ENCODE measurements at places on chromosomes 5 and 9.
A peak's percentile ranks its signal among the peaks of the same experiment; 100 is the strongest.

- no peak for DNase-seq
Measured at GRCh38 chr5:151155775-151156506, 1.6 kb downstream of the ANXA6 start.

DNA sequence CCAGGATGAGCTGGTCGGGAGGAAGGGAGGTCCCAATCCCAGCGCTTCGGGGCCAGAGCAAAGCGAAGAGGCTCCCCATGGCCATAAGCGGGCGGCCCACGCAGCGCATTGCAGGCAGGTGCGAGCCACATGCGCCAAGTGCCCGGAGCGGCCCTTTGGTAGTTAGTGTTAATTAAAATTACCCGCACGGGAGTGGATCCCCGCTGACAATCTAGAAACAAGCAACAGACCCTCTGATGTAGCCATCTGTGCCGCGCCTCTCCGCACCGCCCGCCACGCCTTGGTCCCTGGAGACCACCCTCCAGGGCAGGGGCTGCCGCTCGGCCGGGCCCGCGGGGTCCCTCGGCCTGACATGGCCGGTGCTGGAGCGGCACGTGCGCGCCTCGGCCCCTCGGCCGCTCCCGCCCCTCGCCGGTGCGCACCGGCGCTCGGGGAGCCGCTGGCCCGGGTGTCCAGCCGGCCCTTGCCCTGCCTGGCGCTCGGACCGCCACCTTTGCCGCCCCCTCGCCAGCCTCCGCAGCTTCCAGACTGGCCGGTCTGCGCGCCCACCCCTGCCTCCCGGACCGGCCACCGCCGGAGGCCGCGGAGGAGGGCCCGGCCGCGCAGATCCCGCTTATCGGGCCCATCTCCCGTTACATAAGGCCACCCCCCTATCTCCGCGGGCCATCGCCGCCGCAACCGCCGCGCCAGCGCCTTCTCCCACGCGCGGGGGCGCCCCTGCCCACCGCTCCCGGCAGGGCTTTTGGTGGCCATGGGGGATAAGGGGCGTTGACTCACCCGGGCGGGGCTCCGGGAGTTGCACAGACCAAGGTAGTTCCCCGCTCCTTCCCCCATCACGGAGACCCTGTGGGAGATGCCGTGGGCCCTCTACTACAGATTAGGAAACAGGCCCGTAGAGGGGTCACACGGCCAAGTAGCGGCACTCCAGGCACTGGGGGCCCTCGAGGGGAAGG, 1.9 kb upstream of the IL13 start:
- DNase-seq: no peak

DNA sequence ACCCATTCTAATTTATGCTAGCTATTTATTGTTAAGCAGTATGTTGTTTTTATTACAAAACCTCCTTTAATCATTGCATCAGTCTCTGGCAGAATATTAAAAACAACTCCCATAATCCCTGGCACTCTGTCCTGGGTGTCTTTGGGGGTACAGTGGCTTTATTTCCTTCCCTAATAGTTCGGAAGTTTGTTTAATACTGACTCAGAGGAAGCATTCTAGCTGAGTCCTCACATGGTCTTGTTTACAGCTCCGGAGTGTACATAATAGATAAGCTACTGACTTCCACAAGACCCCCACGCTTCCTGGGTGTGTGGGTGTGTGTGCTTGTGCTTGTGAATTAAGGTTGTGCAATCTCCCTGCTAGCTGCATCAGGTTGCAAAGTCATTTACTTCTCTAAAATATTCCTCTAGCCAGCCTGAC, 149.8 kb upstream of the CDKN2B start:
- DNase-seq: no peak

GRCh38 chr5:5752844-5753243, 330.4 kb downstream of the ICE1 start:
- no peak for DNase-seq

DNA sequence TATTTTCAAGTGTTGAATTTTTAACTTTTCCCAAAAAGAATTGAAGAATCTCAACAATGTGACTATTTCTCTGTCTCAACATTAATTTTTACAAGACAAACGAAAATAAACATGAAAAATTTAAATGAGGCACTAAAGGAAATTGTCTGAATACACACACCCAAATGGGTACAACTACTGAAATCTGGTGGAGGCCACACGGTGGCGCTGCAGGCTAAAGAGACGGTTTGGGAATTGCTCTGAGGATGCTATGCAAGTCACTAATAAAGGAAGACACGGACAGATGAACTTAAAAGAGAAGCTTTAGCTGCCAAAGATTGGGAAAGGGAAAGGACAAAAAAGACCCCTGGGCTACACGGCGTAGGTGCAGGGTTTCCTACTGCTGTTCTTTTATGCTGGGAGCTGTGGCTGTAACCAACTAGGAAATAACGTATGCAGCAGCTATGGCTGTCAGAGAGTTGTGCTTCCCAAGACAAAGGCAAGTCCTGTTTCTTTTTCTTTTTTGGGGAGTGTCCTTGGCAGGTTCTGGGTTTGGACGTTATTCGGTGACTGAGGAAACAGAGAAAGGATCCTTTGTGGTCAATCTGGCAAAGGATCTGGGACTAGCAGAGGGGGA, at the start of gene PCDHB10:
TSS of gene PCDHB10 (plus strand) at position 244 of the 616 bp plus-strand sequence. CDS start at position 444, 200 bp downstream.
- DNase-seq: no peak

- no peak for DNase-seq
Measured at GRCh38 chr9:4301296-4301695, 1.4 kb upstream of the GLIS3 start.

- DNase-seq: no peak
Measured at GRCh38 chr9:134694714-134695113, 53.1 kb downstream of the COL5A1 start.

GRCh38 chr5:118687100-118687499, 301.2 kb downstream of the DTWD2 start:
- DNase-seq: no peak

GRCh38 chr5:107469485-107470294, 201.0 kb downstream of the EFNA5 start:
- DNase-seq: peak; percentile 52

GRCh38 chr5:180329606-180330269, 23.4 kb downstream of the GFPT2 start:
- DNase-seq: no peak

- DNase-seq: no peak
Measured at GRCh38 chr5:16296946-16297345, 117.4 kb upstream of the MARCHF11 start.

- no peak for DNase-seq
Measured at GRCh38 chr5:37015795-37016666, 139.5 kb downstream of the NIPBL start.

DNA sequence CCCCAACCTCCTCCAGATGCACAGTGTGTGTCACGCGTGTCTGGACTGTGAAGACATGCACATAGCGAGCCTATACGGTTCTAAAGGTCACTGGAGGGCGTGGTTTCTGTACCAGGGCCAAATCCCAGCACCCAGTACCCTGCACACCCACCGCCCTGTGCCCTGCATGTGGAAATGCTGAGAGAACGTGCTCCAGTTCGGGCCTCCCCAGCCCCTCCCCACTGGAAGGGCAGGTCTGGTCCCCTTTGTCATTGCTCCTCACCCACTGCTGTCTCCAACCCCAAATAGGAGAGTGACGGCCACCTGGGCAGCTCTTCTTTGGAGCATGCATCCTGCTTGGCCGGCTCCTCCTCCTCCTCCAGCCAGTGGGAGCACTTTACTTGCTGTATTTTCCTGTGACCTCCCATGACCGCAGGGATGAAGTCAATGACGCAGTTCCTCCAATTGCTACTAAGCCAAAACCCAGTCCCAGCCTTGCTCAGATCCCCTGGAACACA, 116.7 kb downstream of the WNK2 start:
- DNase-seq: no peak

DNA sequence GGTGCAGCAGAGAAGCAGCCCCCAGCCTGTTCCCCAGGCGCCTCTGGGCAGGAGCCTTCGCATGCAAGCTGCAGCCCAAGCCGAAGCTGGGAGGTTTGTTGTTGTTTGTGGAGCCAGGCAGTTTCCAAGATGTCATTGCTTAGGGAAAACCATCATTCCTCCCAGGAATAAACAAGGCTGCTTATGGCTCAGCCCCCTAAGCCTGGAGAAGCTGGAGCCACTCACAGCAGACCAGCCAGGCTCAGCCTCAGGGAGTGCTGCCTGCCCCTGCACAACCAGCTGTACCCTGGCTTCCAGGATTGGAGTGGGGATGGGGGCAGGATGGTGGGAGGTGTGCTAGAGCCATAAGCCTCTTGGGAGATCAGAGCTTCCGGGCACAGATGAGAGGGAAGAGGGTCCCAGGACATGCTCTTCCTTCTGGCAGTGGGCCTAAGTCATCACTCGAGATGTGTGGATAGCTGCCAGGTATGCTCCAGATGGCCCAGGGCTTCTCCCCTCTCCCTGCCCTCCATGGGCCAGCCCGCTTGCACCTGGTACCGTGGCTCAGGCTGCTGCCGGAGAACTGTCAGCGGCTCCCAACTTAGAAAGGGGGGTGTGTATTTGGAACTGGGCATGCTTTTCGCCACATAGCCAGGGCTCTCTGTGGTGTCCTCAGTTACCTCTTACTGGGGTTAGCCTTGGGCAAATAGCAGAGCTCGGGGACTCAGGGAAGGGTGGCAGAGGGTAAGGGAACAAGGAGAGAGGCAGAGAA, 105.2 kb downstream of the RGS3 start:
- no peak for DNase-seq

GRCh38 chr9:18319918-18320445, 154.0 kb upstream of the ADAMTSL1 start:
- DNase-seq: no peak

DNA sequence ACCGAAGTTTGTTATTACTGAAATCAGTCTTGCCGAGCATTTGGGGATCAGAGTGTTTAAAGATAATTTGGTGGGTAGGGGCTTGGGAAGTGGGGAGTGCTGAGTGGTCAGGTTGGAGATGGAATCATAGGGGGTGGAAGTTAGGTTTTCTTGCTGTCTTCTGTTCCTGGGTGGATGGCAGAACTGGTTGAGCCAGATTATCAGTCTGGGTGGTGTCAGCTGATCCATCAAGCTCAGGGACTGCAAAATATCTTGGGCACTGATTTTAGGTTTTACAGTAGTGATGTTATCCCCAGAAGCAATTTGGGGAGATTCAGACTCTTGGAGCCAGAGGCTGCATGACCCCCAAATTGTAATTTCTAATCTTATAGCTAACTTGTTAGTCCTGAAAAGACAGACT, 5.4 kb upstream of the ANKRD31 start:
- DNase-seq: no peak

- DNase-seq: no peak
Measured at GRCh38 chr9:23088932-23089364, 642.3 kb downstream of the DMRTA1 start.

DNA sequence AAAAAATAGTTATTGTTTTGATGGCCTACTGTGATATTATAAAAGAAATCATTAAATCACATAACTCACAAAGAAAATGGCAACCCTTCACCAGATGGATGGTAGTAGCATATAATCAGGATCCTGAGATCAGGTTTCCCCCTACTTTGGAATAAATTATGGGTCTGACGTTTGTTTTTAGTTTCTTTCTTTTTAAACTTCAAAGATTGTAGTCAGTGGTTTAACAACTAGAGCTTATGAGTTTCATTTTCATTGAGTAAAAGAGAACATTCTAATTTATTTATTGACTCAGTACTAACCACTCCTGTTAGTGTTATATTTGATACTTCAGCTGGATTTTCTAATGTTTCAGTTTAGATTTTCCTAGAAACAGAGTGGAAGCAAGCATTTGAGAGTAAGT, 218.0 kb upstream of the PCSK5 start:
- no peak for DNase-seq

GRCh38 chr5:52810426-52810825, 22.7 kb downstream of the ITGA1 start:
- no peak for DNase-seq

- DNase-seq: no peak
Measured at GRCh38 chr5:140049205-140049604, 6.1 kb upstream of the NRG2 start.

- DNase-seq: no peak
Measured at GRCh38 chr5:58122157-58122556, 337.7 kb downstream of the PLK2 start.

GRCh38 chr5:80931411-80931810, 28.8 kb upstream of the RASGRF2 start:
- no peak for DNase-seq

GRCh38 chr9:96080364-96080763, 204.9 kb downstream of the ERCC6L2 start:
- DNase-seq: no peak

DNA sequence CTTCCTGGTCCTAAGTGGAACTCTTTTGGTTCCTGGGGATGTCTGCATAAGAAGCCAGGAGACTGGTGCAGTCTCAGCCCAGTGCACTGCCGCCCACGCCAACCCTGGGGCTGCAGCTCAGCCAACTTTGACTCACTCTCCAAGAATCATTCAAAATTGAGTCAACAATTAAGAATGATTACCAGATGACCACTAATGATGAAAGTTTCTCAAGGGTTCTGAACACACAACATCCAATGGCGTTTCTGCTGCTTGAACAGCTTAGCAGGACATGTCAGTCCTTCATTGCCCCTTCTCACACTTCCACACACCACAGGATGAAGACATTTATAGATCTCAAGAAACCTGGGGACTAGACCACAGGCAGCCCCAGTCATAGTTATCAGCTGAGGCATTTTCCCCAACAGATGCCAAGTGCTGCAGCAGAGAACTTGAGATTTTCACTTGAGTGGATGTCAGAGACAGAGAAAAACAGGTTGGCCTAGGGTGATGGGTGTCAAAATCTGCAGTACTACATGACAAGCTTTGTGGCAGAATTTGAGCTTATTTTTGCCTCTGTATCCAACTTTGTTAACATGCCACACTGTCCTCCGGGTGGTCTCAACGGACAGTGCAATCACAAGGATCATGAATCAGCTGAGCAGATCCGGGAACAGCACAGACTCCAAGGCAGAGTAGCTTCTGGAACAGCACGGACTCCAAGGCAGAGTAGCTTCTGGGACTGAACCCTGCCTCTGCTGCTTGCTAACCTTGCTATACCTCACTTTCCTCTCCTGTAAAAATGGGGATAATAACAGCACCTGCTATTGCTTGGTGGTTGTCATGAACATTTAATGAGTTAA, 356.1 kb downstream of the SPOCK1 start:
- DNase-seq: peak; percentile 66

GRCh38 chr5:154209591-154210081, 19.1 kb downstream of the GALNT10 start:
- peak; percentile 47 for DNase-seq

DNA sequence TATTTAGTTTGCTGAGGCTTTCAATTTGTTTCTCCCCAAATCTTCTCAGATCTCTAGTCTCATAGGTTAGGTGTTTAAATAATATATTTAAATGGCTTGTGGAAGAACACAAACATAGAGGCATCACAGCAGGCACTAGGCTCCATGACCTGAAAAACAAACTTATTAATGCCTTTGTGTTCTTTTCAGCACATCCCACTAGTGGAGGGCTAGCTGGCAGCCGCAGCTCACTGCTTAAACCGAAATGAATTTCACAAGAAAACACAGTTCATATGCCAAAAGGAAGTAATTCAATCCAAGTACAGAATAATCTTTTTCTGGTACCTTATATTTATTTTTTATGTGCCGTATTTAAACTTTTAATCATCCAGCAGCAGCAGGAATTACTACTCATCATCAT, 382.5 kb downstream of the PLK2 start:
- DNase-seq: no peak
